ENCODE measurements at places on chromosomes 2 and 18.

DNA sequence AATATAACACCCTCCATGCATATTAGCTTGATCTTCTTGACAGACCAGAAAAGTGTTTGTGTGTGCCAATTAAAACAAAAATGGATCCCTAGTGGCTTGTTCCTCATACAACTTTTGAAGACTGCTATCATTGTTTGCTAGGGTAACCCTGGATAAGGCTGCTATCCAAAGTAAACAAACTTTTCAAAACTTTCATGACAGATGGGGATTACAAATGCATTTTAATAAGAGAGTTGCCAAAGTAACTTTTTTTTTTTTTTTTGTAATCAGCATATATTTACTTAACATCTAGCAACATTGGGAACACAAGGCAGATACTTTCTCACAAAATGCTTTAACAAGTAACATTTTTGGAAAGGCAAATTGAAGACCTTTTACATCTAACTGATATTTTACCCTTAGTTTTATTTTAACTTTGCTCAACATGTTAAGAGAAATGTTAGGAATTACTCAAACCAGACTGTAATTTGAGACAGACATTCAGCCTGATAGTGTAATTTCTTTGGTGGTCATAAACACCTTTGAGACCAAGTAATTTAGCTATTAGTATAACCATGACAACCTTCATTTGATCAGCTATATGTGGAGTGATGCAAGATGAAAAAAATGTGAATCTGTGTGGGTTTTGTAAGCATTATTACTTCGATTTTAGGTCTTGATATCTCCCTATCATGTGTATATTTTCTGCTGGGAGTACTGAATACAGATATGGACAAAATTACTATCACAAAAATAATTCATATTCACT lies 300.9 kb downstream of the ARHGAP15 start:
- no peak overlapping the region for H3K27ac ChIP-seq
- DNase-seq = no peak
- H3K27me3 ChIP-seq = no peaks in the 10 kb centered on the region
- no peaks in the 10 kb centered on the region for H3K36me3 ChIP-seq

GRCh38 chr2:240444464-240444863 lies 9.0 kb downstream of the GPC1 start:
- H3K4me1 ChIP-seq = peaks cover under 1% of the 10 kb centered on the region
- DNase-seq = no peak
- peaks cover 36% of the 10 kb centered on the region for H3K36me3 ChIP-seq
- H3K27me3 ChIP-seq = no peaks in the 10 kb centered on the region
- no peak overlapping the region for H3K27ac ChIP-seq

GRCh38 chr2:8462899-8463648 lies 218.8 kb upstream of the ID2 start:
- H3K4me3 ChIP-seq = no peak overlapping the region
- H3K4me1 ChIP-seq = no peaks in the 10 kb centered on the region
- peaks cover 5% of the 10 kb centered on the region for H3K27me3 ChIP-seq
- no peaks in the 10 kb centered on the region for H3K36me3 ChIP-seq
- no peak for DNase-seq

- no peaks in the 10 kb centered on the region for H3K27me3 ChIP-seq
- DNase-seq = no peak
- H3K4me1 ChIP-seq = no peaks in the 10 kb centered on the region
- no peaks in the 10 kb centered on the region for H3K36me3 ChIP-seq
- H3K27ac ChIP-seq = no peak overlapping the region
Measured at GRCh38 chr18:77079088-77079487, 53.5 kb downstream of the MBP start.

- no peak overlapping the region for H3K27ac ChIP-seq
- H3K36me3 ChIP-seq = no peaks in the 10 kb centered on the region
- peaks cover 38% of the 10 kb centered on the region for H3K4me1 ChIP-seq
- no peaks in the 10 kb centered on the region for H3K27me3 ChIP-seq
Measured at GRCh38 chr18:76260941-76261472, 234.0 kb downstream of the ZNF516 start.

DNA sequence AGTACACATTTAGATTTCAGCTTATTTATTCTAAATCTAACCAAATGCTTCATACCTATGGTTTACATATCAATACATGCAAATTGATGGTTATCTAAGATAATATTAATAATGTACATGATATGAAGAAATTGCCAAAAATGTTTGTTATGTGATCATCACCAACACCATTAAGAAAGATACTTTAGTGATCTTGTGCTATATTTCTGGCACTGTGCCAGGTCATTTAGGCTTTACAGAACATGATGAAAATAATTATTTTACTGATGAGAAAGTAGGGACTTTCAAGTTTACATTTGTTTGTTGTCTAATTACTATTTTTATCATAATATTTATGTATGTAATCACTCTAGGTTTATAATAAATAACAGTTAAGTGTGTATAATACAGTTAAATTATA lies 158.3 kb downstream of the GULP1 start:
- no peak overlapping the region for H3K27ac ChIP-seq
- no peak for DNase-seq
- H3K4me1 ChIP-seq = peaks cover 2% of the 10 kb centered on the region
- no peak overlapping the region for H3K4me3 ChIP-seq

DNA sequence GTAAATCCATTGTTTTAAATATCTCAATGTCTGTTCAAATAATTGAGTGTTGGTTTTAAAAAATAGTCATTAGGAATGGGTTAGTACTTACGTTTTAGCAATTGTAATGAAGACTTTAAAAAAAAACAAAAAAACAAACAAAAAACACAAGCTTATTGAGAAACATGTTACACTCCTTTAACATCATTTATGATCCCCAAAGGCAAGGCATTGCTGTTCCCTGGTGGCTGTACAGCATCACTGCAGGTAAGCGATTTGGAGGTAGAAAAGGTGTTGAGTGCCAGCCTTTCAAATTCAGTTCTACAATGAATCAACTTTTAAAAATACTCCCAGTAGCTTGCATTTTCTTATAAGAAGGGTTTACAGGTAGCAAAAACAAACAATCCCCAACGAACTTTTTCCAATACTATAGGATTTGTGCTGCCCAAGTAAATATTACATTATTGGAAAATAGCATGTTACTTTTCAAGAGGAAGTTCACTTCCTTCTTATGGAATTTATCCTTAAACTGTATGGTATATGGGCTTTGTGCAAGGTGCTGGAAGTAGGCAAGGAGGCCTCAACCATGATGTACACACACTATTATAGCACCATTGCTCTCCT lies 27.5 kb downstream of the CNRIP1 start:
- no peaks in the 10 kb centered on the region for H3K36me3 ChIP-seq
- no peaks in the 10 kb centered on the region for H3K27me3 ChIP-seq
- no peaks in the 10 kb centered on the region for H3K4me1 ChIP-seq
- no peak overlapping the region for H3K4me3 ChIP-seq

GRCh38 chr2:67666386-67667053 lies 269.4 kb downstream of the ETAA1 start:
- no peaks in the 10 kb centered on the region for H3K27me3 ChIP-seq
- no peak overlapping the region for H3K27ac ChIP-seq
- DNase-seq = no peak
- no peaks in the 10 kb centered on the region for H3K4me1 ChIP-seq

DNA sequence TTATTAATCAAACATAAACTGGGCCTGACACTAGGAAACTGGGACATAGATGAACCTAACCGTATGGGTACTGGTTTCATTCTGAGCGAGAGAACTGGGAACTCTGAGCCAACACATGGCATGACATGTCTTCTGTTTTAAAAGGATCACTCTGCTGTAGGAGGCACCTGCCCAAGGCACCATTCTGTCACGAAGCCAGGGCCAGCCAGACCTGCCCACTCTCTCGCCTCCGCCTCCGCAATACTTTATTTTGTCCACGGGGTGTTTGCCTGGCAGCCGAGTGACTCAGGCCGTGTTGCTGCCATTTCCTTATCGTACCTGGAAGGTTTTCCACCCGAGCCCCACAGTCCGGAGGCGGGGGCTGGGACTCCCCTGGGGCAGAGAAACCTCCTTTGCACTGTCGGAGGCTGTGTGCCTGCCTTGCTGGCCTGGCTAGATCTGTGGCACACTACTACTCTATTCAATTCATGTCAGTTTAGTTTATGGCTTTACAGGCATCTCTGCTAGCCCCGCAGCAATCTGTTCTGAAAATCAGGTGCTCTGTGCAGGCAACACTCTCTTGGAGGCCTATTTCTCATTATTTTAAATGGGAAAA lies 120.4 kb upstream of the ACKR3 start:
- H3K4me3 ChIP-seq = no peak overlapping the region
- no peaks in the 10 kb centered on the region for H3K27me3 ChIP-seq
- H3K36me3 ChIP-seq = no peaks in the 10 kb centered on the region
- H3K27ac ChIP-seq = no peak overlapping the region
- no peaks in the 10 kb centered on the region for H3K4me1 ChIP-seq

DNA sequence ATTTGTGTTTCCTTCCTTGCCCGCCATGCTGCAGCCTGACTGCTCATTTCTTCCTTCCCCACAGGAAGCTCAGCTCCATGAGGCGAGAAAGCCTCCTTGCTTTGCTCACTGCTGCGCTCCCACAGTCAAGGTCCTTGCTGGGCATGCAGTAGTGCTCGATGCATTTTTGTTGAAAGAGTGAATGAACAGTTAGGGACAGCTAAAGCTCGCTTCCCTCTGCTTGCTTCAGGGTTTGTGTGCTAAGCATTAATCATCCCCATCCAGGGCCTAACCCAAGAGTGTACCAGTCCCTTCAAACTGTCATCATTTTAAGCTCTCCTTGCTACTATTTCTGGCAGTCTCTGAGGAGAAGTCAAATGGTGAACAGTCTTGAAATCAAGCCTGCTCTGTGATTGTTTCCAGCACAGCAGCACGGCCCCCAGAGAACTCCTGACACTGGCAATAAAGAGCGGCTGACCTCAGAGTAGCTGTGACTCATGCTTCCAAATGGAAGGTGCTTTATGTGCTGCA lies 171.7 kb upstream of the SOX11 start:
- H3K4me1 ChIP-seq = peaks cover 7% of the 10 kb centered on the region
- no peaks in the 10 kb centered on the region for H3K27me3 ChIP-seq
- H3K4me3 ChIP-seq = peak overlapping the region; percentile 34
- DNase-seq = no peak
- no peaks in the 10 kb centered on the region for H3K36me3 ChIP-seq

- no peaks in the 10 kb centered on the region for H3K4me1 ChIP-seq
- H3K36me3 ChIP-seq = peaks cover 34% of the 10 kb centered on the region
- no peak overlapping the region for H3K27ac ChIP-seq
- no peak overlapping the region for H3K4me3 ChIP-seq
Measured at GRCh38 chr2:24730481-24730880, 62.7 kb downstream of the PTRHD1 start.
